Thyroid gland (tissue), 4 donors: ENCODE measurements at places on chromosomes 2 and 18.

DNA sequence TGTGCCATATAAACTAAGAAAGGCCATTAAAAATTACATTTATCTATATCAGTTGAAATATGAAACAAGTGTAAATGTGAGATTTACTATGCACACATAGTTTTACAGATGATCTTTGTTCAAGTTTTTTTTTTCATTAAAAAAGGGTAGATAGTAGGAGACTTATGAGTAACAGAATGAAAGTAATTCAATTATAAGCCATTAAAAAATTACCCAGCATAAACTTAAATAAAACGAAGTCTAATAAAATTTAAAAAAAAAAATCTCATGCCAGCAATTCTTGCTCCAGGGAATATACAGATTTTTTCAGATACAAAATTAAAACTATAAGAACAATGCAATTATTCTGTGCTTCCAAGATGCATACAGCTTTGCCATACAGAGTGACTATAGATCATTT lies 118.3 kb upstream of the RNU4ATAC start:
- no peak for DNase-seq

GRCh38 chr2:28321426-28321825 lies 71.2 kb upstream of the FOSL2 start:
- no peak for DNase-seq

DNA sequence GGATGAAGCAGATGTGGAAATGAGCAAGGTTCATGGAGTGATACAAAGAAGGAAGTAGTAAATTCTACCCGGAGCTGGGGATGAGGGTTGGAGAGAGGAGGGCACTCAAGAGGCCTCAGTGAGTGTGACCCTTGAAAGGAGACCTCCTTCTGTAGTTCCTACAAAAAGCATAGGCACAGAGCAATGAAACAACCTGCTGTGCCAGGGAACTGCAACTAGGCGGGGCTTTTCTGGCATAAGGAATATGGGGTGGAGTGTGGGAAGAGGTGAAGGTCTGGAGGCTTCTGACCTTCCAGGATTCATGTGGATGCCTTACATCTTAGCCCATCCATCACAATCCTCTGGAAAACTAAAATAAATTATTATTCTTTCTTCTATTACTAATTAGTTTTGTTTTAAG lies 25.5 kb upstream of the PGAP1 start:
- no peak for DNase-seq

- no peak for DNase-seq
Observed at GRCh38 chr2:135662088-135662487, 79.6 kb upstream of the UBXN4 start.

GRCh38 chr18:35040988-35041814 lies at the start of gene MAPRE2:
Gene MAPRE2 (plus strand): TSS chr18:35041413. CDS start chr18:35041540, 127 bp downstream.
- DNase-seq: peak; percentile 99

DNA sequence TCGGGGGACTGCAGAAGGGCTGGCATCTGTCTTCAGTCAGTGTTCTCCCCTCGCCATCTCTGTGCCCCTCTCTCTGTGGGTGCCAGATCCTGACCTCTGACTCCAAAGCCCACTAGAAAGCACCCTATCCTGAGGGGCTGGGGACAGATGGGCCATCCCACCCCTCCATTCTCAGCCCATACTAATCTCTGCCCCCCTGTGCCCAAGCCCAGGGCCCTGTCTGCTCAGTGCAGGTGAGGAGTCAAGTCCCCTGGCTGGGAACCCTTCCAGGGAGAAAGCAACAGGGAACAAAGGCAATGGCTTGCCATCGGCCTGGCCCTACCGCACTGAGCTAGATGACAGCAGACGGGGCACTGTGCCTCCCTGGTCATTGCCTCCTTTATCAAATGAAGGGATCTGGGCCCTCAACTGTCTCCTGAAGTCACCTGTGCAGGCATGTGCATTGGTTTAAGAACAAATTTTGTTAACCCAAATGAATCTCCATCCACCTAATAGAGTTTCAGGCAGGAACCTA lies 42.7 kb upstream of the ID2 start:
- DNase-seq: no peak

DNA sequence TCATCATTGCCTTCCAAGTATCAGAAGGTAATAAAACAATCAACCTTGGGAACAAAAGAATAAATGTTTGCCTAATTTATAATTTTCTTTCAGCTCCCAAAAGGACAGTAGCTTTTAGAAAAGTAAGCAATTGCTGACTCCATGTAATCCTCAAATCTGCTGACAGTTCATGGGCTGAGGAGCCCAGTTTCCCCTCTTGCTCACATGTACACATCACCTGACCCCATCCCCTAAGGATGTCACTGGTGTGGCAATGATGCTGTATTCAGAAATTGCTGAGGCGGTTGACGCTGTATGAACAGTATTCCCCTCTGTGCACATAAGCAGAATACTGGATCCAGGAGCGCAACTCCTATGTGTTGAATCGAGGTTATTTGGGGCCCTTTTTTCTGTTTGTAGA lies 56.1 kb upstream of the LYPD1 start:
- DNase-seq: no peak

DNA sequence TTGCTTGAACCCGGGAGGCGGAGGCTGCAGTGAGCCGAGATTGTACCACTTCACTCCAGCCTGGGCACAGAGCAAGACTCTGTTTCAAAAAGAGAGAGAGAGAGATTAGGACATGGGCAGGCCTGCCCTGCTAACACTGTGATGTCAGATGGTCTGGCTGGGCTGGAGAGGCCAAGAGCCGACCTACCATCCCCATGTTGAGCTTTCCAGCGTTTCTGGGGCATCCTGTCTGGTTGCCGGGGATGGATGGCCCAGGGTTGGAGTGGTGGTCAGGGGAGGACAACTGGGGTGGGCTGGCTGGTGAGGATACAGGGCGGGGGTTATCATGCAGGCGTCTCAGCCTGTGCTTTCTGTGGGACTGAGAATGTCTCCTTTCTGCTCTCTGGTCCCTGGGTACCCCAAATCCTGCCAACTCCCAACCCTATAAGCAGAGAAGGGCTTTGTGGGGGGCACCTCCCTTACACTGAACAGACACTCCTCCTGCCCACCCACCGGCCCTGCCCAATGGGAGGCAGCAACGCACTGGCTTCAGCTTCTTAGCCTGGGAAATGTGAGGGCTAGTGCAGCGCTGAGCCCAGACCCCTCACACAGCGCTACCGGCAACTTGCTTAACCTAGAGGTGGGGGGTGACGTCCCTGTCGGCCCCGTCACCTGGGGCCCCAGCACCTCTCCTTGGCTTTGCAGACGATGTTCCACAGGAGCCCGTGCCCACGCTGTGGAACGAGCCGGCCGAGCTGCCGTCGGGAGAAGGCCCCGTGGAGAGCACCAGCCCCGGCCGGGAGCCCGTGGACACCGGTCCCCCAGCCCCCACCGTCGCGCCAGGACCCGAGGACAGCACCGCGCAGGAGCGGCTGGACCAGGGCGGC lies 5.4 kb downstream of the SNORC start:
- DNase-seq: no peak

DNA sequence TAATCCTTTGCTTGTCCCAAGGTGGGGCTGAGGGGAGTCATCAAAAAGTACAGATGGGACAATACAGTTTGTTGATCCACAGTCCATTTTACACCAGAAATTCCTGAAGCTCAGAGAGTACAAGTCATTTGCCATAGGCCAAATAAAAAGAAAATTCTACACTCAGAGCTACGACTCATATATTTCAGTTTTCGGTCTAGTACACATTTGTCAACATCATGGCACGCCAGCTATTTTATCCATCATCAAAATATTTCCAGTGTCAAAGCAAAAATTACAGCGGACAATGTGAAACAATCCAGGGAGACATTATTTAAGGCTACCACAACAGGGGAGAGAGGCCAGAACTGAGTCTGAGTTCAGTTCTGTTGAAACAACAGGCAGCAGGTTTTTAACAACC lies 587.5 kb upstream of the DSEL start:
- DNase-seq: no peak
